NCI-H1436 treated with DMSO at 0.1 percent for 48 hours (cell line): ENCODE measurements at places on chromosomes 3 and 15.

GRCh38 chr3:47042231-47042791 is 62.8 kb downstream of the NBEAL2 start:
- no peak for DNase-seq

DNA sequence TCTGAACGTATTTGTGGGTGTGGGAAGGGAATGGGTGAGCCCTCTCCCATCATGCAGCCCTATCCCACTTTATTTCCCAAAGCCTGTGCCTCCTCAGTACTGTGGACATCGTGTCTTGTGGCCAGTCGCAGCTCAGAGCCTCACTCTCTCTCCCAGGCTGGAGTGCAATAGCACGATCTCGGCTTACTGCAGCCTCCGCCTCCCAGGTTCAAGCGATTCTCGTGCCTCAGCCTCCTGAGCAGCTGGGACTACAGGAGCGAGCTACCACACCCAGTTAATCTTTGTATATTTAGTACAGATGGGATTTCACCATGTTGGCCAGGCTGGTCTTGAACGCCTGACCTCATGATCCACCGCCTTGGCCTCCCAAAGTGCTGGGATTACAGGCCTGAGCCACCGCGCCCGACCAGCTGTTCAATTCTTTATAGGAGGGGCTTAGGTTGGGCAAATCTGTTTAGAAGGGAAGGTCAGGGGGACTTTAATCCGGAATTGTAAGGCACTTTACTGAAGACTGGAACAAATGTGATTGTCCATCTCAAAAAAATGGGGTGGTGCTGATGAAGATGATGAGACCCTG is 42.7 kb upstream of the BDH1 start:
- no peak for DNase-seq

DNA sequence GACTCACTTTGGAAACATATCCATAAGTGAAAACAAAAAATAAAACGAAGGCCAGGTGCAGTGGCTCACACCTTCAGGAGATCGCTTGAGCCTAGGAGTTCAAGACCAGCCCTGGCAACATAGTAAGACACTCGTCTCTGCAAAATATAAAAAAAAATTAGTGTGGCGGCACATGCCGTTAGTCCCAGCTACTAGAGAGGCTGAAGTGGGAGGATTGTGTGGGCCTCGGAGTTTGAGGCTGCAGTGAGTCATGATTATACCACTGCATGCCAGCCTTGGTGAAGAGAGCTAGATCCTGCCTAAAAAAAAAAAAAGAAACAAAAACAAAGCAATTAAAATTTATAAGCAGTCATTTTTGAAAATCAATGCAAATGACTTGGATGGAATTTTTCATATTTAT is 54.7 kb upstream of the NANOGP8 start:
- DNase-seq, result no peak

DNA sequence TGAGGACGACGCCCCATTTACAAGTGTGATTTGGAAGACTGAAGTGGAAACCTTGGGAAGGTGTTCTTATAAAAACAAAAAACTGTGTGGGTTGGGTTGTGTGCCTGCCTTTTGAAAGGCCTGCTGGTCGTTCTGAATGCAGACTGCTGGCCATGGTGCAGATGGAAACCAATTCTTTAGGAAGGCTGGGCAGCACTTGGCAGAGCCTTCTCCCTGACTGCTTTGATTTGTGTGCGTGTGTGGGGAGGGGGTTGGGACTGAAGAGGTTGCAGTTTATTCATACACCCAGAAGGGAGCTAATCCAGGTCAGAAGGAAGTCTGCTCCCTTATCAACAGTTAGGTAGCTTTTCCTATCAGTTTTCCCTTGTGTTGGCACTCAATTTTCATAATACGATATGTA is 288.7 kb downstream of the SOX2 start:
- no peak for DNase-seq

DNA sequence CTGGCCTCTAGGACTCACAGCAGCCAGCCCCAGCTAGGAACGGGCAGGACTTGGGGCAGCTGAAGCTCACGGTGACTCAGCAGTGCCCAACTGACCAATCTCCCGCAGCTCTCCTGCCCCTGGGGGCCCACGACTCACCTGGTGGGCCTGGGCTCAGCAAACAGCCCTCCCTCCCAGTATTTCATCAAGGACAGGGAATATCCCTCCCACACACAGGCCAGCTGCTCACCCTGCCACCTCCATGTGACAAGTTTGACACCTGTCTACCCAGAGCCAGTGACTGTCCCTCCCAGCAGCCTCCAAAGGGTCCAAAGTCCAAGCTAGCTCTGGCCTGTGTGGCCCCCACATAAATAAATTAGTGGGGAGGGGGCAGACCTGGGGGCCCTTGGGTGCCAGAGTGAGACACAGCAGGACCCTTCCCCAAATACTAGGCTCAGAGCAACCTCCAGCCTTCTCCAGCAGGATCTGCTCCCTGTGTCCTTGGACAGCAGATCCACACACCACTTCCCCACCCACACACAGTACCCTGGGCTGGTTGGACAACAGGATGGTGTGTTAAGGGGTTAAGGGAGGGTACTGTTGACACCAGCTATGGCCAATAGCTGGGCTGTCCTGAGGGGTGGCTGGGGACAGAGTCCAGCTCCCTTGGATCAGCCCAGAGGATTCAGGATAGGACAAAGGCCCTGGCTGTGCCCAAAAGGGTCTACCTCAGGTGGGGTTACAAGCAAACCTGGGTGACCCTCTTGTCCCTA is 4.3 kb downstream of the GNAT1 start:
- DNase-seq, result no peak

GRCh38 chr15:78350058-78350457 is 9.9 kb downstream of the CRABP1 start:
- DNase-seq, result no peak

DNA sequence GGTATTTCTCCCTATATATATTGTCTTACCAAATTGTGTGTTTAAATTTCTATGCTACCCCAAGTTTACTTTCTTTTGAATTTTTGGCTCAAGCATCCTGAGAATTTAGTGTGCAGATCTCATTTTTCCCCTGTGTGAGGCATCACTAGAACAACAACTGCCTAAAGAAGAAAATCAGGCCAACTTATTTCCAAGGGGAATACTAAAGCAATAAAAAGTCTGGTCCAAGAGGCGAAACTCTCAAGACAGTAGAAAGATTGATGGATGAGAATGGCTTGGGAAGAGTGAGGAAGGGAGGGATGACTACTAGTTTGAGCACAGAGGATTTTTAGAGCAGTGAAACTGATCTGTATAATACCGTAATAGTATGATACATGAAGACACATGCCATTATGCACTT is 86.3 kb upstream of the CFAP20DC start:
- no peak for DNase-seq

- DNase-seq, result no peak
Measured at GRCh38 chr3:94405258-94406035, 342.6 kb downstream of the NSUN3 start.

- DNase-seq, result no peak
Measured at GRCh38 chr15:57820119-57820518, 113.6 kb downstream of the POLR2M start.

GRCh38 chr3:23002836-23003732 is 200.0 kb upstream of the UBE2E2 start:
- peak; percentile 16 for DNase-seq

- no peak for DNase-seq
Measured at GRCh38 chr3:112476346-112476745, 22.9 kb downstream of the BTLA start.

DNA sequence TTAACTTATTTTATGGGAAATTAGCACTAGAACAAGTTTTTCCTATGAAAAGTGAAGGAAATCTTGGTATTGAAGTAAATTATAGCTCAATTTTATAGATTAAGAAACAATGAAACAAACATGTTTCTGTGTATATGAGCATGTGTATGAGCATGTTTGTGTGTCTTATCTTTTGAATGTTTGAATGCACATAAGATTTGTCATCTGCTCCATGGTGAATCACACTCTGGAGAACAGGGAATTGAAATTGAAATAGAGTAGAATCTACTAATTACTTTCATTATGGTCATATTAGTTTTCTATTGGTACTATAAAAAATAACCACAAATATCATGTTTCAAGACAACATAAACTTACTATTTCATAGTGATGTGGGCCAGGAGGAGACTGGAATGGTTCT is 646.6 kb downstream of the OTOL1 start:
- DNase-seq, result no peak

GRCh38 chr3:157354254-157354653 is 82.4 kb upstream of the PTX3 start:
- DNase-seq, result no peak

- no peak for DNase-seq
Measured at GRCh38 chr3:100080573-100080972, 33.7 kb downstream of the FILIP1L start.

DNA sequence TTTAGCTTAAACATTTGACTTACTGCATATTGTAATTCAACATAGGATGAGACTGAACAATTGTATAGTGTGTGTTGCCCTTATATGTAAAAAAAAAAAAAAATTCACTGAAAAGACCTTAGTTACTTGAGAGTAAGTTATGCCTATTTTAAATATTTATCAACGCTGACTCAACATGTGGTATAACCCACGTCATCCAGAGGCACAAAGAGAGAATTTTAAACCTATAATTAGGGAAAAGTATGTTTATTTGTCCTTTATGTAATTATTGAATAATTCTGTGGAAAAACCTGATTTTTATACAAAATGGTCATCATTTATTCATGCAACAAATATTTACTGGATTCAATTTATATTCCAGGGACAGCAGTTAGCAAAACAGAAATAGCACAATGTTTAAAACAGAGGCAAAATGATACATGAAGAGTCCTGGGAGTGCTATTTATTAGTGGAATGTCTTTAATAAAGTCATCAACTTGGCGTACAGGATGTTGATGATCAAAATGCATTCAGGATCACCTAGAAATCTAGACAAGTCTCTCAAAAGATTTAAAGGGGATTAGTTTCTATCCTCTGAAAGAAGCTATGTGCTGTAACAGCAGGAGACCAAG is 223.7 kb downstream of the PCCB start:
- no peak for DNase-seq

DNA sequence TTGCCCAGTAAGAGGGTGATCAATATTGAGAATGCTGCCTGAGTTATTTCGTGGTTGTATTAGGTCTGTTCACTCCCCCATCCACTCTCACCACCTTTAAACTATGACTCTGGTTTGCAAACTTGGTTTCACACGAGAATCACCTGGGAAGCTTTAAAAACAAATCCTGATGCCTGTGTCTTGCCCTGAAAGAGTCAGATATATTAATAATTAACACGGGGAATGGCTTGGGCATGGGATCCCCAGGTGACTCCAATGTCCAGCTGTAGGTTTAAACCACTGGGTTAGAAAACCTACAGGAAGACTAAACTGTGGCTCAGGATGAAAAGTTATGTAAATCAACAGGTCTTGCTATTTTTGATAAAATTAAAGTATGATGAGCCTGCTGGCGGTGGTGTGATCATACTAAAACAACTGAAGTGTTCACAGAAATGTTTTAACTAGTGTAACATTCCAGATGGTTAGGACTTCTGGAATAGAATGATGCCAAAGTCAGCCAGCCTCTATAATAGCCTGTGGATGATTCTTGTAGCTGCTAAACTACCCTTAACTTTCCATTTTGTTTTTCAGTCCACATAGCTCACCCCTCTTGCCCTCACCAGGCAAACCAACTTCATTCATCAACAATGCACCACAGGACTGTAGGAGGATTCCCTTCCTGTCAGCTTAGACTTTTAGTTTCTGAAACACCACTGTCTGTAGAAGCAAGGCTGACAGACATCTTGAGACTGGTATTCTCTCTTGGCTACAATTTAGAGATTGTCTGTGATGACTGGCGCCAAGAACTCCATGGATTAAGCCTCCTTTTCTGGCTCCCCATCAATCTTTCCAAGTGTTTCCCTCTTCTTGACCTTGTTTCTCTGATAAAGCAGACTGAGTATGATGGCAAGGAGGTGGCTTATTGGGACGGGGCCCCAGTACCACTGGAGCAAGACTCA is 119.1 kb upstream of the ADAMTS9 start:
- DNase-seq, result no peak
